ENCODE measurements at places on chromosomes 7 and 10.

- DNase-seq = no peak
Observed at GRCh38 chr10:81502677-81503359, 372.2 kb upstream of the NRG3 start.

DNA sequence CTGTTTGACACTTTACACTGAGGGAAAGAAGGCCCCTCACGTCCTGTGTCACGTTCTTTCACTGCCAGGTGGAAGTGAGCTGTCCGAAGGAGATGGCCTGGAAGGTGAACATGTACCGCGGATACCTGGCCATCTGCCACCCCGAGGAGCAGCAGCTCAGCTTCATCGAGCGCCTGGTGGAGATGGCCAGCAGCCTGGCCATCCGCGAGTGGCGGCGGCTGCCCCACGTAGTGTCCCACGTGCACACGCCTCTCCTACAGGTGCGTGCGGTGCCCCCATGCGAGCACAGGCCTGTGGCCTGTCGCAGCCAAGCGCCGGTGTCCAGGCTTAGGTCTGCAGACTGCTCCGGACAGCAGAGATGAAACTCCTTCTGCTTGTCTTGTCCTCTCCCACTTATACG is 103.4 kb downstream of the TRRAP start:
- DNase-seq = no peak

GRCh38 chr10:75347186-75347585 is 54.4 kb downstream of the ZNF503 start:
- no peak for DNase-seq

GRCh38 chr7:69722843-69723242 is 124.6 kb downstream of the AUTS2 start:
- DNase-seq = no peak

DNA sequence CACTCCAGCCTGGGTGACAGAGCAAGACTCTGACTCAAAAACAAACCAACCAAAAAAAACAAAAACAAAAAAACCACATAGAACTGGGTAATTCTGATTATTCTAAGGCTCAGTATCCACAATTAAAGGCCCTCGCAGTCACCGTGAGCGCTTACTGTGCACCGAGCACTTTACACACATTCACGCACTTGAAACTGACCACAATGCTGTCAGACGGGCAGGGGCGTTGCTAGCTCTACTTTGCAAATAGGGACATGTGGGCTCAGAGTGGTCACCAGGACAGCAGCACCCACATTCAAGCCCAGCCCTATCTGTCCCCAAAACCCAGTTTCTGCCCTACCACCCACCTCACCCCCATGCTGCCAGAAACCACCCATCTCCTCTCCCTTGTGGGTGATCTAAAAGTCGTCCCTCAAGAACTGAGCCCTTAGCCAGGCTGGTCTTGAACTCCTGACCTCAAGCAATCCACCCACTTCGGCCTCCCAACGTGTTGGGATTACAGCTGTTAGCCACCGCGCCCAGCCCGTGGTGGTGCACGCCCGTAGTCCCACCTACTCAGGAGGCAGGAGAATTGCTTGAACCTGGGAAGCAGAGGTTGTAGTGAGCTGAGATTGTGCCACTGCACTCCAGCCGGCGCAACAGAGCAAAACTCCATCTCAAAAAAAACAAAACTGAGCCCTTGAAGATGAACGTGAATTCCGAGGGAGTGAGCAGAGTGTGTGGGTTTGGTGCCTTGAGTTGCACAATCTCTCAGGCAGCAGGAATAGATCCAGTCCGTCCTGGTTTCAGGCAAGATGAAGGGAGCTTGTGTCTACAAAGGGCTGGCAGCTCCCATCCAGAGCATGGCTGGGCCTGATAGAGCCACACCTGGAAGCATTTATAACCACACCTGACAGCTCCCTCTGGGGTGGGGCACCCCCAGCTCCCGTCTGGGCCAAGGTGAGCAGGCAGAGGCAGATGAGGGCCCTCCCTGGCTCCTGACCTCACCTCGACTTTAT is 5.4 kb upstream of the HSPB1 start:
- DNase-seq = no peak

- no peak for DNase-seq
Observed at GRCh38 chr10:133282846-133283390, 6.2 kb upstream of the ADAM8 start.

- no peak for DNase-seq
Observed at GRCh38 chr7:5667391-5667790, 114.1 kb downstream of the RNF216 start.

DNA sequence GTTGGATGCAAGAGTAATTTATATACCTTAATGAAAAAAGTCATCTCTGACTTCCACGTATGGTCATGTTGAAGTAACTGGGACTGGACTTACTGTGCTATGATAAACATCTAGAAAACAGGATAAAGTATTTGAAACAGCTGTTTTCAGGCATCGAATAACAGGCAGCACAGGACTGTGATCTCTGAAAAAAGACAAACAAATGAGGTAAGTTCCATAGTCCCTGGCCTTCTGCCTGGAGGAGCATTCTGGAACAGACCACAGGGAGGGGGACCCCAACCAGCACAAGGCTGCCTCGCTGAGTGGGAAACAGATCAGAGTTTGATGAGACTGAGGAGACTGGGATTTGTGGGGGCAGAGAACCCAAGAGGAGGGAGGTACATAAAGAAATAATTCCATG is 89.1 kb upstream of the HABP2 start:
- DNase-seq = no peak

GRCh38 chr7:116322541-116322940 is 112.2 kb downstream of the TES start:
- DNase-seq = no peak

- no peak for DNase-seq
Observed at GRCh38 chr10:23725548-23725947, 286.7 kb downstream of the OTUD1 start.

DNA sequence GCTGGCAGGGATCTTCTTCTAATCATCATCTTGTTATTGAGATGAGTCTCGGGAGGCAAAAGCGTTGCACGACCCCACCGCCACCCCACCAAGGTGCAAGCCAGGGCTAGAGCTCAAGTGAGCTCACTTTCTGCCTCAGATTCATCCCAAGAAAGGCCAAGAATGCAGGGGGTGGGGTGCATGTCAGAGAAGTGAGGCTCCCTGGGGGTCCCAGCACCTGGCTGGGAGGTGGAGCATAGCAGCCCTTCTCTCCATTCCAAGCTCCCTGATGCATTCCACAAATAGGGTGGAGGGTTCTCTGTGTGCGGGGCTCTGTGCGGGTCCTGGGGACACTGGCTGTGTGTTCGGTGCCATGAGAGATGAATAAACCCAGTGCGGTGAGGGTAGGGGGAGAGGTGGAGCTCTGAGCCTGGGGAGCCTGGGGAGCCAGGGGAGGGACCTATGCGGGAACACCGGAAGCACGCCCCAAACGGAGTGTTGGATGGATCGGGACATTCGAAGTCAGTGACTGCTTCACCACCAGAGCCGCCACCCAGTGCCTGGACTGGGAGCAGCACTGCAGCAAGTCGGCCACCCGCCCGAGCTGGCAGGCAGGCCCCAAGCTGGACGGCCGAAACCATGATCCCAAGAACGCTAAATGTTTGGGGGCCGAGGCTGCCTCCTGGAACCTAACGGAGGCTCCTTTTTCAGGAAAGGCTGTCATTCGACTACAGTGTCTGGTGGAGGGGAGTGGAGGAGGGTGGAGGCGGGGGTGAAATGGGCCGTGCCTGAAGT is 17.9 kb upstream of the HMX3 start:
- DNase-seq = no peak

GRCh38 chr10:114336823-114337509 is 67.3 kb downstream of the AFAP1L2 start:
- DNase-seq = no peak

GRCh38 chr10:124342821-124343170 is 75.9 kb downstream of the OAT start:
- DNase-seq = no peak

GRCh38 chr10:772227-772637 is 82.8 kb upstream of the DIP2C start:
- DNase-seq = no peak

DNA sequence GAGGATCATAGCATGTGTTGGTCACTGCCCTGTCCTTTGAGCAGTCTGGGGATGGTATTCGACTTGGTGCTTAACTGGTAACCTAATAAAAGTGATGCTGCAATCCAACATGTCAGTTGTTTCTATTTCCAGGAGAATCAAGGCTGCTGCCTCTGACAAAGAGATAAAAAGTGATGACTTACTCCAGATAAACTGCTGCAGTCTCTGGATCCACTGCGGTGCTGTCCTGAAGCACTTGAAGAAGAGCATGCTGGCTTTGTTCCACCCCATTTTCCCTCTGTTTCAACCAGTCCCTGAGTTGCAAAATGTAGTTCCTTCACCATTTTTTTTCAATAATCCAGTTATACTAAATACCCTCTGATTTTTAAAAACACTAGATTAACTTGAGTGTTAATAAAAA is 403.5 kb upstream of the ANKRD30A start:
- no peak for DNase-seq

- DNase-seq = no peak
Observed at GRCh38 chr10:110364531-110364937, 59.8 kb upstream of the SMNDC1 start.

DNA sequence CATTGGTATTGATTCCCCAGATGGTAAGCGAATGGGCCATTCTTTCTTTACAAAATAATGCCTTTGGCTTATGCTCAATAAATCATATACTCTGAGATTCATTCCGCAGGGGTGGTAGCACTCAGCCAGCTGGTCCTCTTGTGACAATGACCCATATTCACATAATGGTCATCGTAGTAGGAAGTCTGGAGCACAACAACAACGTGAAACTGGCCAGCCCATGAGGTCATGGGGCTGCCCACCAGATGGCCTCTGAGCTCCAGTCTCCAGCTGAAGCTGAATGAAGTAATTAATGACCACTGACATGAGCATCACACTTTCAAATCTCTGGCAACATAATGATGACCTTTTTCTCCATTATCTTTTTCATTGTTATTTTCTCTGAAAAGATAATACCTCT is 42.3 kb upstream of the SORCS1 start:
- DNase-seq = no peak

- no peak for DNase-seq
Observed at GRCh38 chr10:110851020-110851612, 20.6 kb upstream of the PDCD4 start.

GRCh38 chr7:131747658-131748232 is 191.3 kb upstream of the PODXL start:
- no peak for DNase-seq

- no peak for DNase-seq
Observed at GRCh38 chr10:97737770-97738265, 890 bp downstream of the ZFYVE27 start.

GRCh38 chr7:146375170-146375569 is 258.6 kb downstream of the CNTNAP2 start:
- no peak for DNase-seq

- DNase-seq = no peak
Observed at GRCh38 chr10:95280637-95281036, 10.2 kb downstream of the PDLIM1 start.

DNA sequence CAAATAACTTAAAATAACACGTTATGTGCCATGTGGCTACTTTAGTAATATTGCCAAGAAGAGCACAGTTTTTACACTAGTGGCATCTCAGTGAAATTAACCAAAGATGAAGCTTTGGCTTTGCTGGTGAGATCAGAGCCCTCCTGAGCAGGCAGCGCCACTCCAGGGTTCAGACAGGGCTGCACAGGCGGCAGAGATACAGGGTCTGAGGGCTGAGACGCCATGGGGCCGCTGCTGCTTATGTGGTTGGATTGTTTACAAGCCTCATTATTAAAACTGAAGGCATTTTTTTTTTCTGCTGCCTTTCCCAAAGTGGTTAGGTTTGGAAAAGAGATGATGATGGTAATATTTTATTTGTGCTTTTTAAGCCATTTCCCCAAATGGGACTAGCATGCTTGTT is 68.8 kb upstream of the DNAJB6 start:
- DNase-seq = no peak

DNA sequence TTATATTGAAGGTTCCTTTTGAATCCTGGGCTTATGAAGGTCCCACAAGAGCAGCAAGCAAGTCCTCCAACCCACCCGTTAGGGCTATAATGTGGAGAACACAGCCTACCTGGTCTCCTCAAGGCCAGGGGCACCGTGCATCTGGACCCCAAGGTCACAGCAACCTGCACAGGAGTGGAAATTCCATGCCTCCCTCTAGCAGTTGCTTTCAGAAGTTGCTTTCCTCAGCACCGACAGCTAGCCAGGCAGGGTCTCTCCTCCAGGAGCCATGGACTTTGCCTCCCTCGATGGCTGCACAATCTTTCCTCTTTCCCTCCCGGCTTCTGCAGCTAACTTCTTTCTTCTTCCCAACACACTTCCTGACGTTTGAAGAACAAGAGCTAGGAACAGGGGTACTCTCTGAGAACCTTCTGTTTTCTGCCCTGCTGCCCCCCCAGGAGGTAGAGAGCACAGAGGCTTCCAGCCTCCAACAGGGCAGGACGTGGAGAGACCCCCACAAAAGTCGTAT is 149.8 kb downstream of the PTPN20 start:
- no peak for DNase-seq

- DNase-seq = no peak
Observed at GRCh38 chr7:108136191-108136688, 6.1 kb upstream of the LAMB4 start.

DNA sequence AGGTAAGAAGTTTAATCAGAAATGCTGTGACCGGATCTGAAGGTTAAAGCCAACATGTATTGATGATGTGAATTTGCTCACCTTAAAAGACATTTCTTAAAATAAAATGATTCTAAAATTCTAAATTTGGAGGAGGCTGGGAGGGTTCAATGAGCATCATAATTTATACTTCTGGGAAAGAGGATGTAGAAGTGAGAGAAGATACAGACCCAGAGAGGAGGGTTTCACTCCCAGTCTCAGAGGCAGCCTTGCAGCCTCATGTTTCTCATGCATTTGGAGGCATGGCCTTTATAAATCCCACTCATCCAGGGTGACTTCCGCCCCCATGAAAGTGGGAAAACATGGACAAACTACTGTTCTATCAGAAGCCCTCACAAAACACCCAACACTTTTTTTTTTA is 305.6 kb upstream of the PITRM1 start:
- no peak for DNase-seq

DNA sequence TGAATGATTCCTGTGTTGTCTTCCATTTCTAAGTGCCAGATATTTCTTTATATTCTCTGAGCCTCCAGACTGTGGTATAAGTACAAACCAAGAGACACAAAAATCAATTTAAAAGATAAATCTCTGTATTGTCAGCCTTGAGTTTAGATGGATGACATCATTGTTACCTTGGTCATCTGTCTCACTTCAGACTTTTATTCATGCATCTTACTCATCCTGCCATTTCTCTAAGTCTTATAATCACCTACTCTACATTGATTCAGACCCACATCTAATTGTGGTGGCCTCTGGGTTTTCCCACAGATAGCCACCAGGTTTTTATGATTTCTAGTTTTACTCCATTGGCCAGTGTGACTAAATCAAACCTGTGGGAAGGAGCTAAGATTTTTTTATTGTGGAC is 26.8 kb upstream of the HDAC9 start:
- no peak for DNase-seq

- DNase-seq = no peak
Observed at GRCh38 chr10:48253970-48254657, 20.4 kb downstream of the FRMPD2 start.
